ENCODE measurements at places on chromosomes 12 and 14. TPM values are rescaled to one million over a fixed set of nuclear protein-coding genes. Genes with fewer than 3 reads are reported as not detected.

The PTCSC3 gene
- polyA plus RNA-seq, result 3.2 TPM

The SPIC gene
- polyA plus RNA-seq, result not detected

The PPP1R1A gene
- polyA plus RNA-seq, result 2.3 TPM

The JDP2 gene
- 27.7 TPM for polyA plus RNA-seq

The CLEC4D gene
- not detected for polyA plus RNA-seq

The KCNK13 gene
- 0.23 TPM for polyA plus RNA-seq

The NEUROD4 gene
- polyA plus RNA-seq, result not detected

The DIABLO gene
- polyA plus RNA-seq, result 60.6 TPM

The SLCO1B1 gene
- polyA plus RNA-seq, result 0.18 TPM

DNA sequence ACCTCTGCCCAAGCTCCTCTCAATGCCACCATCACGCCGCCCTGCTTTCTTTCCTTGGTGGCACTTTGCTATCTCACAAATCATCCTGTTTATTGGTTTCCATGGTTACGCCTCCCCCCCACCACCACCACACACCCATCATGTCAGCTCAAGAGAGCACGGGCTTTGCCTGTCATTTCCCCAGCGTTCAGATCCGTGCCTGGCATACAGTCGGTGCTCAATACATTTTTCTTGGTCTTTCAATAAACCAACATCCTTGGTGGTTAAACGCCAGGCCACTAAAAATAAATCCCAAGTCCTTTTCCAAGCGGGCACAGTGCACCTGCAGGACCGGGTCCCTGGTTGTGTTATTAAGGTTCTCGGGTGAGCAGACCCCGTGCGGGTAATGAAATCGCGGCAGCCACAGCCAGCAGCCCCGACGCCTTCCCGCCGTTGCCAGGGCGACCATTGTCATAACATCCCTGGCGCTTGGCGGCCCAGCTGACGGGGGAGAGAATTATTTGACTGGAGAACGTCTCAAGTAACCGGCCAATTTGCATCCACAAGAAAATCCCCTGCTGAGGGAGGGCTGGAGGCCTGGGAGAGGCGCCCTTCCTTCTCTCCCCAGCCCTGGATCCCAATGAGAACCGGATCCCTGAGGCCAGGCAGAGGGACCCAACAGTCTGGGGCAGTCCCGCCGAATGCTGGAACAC lies 92.9 kb downstream of the KSR2 start:
- peak; percentile 25 for DNase-seq

- DNase-seq, result no peak
Observed at GRCh38 chr12:122473543-122474323, 27.0 kb downstream of the ZCCHC8 start.

DNA sequence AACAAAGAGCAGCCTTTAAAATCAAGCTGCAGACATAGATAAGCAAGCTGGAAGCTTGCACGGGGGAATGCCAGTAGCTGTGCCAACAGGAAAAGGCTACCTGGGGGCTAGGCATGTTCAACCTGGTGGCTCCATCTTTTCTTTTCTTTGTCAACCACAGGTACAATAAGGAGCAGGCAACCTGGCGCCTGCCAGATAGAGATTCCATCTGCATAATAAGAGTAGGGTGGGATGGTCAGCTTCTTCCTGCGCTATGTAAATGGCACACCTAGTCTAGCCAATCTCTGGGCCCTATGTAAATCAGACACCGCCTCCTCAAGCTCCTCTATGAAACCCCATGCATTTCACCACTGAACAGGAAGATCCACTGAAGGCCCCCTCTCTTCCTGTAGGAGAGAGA lies 87.4 kb upstream of the PKP2 start:
- no peak for DNase-seq

DNA sequence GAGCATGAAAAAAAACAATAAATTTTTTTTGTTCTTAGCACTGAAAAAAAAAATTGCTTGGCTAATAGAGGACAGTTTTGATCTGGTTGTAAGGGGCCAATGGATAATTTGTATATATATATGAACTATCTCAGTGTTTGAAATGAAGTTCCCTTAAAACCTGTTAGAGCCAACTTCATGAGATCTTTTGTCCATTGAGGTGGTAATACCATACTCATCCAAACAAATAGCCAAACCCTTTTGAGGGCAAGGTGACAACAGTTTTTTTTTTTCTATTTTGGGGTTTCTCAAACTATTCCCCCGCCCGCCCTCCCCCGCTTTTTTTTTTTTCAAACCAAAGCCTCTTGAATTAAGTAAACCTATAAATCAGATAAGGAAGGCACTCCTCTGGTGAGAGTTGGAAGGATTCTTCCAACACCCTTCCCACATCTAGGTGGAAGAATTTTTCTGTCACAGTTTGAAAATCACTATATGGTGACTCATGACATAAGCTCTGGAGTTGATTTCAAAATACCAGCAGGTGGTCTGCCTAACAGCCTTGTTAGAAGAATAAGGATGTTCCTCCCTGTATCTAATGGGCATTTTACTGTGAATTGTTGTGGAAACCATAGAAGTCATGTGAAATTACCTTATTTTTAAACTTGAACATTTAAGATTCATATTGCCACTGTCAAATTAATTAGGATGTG lies 10.2 kb downstream of the ARHGAP5 start:
- no peak for DNase-seq

- no peak for DNase-seq
Observed at GRCh38 chr12:71303199-71303598, 136.4 kb upstream of the LGR5 start.

- DNase-seq, result no peak
Observed at GRCh38 chr12:5391653-5392052, 40.3 kb upstream of the NTF3 start.

DNA sequence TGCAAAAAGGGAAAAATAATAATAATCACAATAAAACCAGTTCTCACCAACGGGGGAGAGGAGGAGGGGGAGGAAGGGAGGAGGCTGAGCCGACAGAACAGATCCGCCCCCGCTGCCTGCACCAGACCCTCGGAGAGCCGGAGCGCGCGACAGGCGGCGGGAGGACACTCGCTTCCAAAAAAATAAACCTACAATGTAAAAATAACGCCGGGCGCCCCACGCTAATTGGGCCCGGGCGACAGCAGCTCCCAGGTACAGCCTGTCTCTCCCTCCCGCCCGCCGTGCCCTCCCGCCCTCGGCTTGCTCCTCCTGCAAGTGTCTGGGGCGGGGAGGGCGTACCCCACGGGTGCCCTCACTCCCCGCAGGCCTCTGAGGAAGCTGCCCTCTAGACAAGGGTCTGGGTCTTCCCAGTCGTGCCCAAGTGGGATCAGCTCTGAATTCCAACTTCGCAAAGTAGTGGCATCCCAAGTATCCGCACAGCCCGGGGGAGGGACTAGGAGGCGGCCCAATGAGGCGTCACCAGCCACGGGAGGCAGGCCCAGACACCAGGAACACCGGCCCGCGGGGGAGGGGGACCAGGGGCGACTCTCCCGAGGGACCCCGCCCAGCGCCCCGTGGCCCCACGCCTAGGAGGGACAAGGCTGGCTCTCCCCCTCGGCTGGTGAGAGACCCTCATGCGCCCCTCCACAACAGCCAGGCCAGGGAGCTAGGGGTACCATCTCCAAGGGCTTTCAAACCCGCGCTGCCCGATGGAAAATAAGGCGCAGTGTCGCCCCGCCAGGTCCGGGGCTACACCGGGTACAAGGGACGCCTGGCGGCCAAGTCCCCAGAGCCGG lies 1.0 kb downstream of the NCOR2 start:
- DNase-seq, result peak; percentile 80

DNA sequence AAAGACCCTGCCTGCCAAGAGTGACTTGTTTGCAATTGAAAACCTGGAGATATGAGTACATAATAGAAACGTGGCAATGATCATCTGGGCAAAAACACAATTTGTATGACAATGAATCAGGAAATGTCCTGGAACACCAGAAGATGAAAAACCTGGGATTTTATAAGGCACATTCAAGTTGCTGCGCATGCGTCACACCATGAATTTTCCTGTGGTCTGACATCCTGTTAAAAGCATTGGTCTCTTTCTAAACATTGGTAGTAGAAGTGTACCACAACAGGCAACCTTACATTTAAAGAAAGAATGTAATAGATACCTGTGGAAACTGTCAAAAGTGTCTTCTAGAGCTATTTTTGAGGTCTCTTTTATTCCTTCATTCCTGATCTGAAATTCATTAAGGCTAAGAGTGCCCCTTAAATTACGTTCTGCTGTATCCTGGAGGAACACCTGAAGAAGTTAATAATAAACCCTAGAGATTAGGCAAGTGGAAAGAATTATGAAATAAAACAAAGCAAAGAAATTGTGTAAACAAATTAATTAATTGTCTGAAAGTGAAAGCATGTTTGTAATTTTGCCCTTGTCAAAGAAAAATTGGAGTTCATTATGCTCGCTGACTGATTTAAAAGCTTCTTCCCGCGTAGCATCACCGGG lies 676.5 kb downstream of the DIO2 start:
- DNase-seq, result no peak

DNA sequence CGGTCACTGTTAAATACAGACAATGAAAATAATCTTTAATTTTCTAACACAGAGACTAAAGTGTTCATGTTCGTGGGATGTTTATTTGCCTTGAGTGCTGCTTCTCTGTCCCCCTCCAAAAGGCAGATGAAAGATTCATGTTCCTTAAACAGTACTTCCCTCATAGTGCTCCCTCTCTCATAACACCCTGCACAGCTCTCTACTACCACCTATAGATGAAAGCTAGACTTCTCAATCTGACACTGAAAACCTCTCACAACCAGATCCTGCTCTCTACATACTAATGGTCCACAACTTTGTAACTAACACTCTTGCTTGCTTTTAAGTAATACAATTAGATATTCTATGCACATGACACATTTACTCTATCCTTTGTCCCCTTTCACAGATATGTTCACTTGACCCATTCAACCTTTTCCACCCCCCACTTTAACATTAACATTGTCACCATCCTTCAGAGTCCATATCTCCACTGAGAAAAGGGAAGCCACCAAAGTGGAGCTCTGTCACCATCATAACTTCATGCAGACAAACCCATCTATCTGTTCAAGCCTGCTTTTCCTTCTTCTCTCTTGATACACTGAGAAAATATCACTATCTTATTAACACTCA lies 266.4 kb upstream of the USP15 start:
- DNase-seq, result peak; percentile 12

GRCh38 chr12:5846950-5847349 lies 98.1 kb downstream of the ANO2 start:
- DNase-seq, result no peak

DNA sequence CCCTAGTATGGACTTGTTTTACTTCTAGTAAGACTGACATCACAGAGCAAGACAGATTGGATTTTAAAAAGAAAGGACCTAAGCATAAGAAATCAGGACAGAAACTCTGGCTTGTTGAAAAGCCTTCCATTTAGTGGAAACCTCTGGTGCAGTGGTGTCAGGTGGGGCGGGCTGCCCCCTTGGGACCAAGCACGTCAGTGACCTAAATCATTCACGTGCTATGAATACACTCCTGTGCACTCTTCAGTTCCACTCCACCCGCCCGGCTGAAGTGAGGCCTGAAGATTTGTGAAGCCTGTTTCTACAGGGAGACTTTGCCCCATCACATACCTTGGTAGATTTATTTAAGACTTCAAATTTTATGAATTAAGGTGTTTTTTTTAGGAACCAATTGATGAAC lies 58.2 kb upstream of the STRN3 start:
- no peak for DNase-seq

- no peak for DNase-seq
Observed at GRCh38 chr14:103384450-103385151, 614 bp upstream of the MARK3 start.

GRCh38 chr12:103399986-103400385 lies 95.8 kb downstream of the C12orf42 start:
- DNase-seq, result no peak

DNA sequence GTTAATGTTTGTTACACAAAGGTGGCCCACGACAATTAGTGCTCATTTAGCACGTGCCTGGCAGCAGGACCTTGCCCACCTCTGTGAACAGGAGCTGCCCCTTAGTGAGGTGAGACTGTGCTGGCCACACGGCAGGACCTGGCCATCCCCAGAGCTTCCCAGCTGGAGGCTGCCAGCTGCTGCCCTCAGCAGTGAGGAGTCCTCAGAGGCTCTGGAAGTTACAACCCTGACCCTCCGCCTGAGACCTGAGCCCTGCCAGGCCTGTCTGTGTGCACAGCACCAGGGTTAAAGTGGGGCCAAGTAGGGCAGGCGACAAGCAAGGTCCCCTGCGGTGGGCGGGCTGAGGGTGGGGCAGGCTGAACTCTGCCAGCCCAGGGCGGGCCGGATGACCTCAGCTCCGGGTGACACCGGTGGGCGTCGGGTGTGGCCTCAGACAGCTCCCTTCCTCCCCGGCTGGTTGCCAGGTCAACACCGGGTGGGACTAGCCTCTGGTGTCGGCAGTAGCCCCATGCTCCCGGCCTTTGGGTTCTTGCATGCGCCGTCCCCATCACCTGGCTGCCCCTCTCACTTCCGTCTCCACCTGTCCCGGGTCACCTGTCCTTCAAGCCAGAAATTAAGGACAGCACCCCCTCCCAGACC lies 9.2 kb upstream of the LBHD2 start:
- no peak for DNase-seq

DNA sequence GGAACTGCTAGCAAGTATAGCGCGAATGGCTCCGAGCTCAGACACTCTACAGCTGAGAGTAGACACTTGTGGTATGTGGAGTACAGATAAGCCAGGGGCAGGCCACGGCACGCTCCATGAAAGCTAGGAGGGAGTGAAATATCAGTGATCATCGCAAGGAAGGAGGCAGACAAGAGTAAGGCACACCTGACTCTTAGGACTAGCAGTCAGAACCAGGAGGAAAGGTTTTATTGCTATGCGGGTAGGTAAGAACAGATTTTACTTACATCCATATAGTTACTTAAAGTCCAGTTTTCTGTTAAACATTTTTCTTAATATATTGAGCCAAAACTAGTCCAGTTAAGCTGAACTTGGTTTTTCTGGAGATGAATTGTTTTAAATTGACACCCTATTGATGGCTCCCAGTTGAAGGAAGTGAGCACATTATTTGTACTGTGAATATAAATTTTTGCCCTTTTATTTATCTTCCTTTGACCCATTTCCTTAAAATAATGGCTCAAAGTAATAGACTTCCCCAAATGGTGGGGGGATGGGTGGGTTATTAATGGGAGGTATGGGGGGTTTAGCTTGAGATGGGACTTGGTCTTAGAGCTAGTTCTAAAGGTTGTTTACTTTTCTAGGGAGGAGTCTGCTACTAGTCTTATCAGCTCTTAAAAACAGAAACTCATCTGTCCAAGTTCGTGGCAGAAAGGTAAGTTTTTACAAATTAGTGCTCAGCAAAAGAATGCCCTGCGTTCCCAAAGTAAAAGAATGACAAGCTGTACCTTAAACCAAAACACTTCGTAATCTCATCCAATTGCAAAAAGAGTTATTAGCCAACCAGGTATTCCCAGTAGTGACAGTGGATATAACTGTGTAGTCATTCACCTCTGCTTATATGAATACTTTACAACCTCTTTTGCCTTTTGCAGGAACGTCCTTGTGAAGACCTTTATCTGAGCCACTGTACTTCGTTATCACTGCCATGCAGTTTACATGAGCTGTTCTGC lies 5.8 kb downstream of the HNRNPA1 start:
- DNase-seq, result no peak
